ENCODE measurements at places on chromosomes 12 and 14.
A peak's percentile ranks its signal among the peaks of the same experiment; 100 is the strongest.

- no peak for DNase-seq
These were observed 23.2 kb downstream of the CCDC88C start for GRCh38 chr14:91394105-91395081.

GRCh38 chr12:82835217-82835616 lies 148.5 kb downstream of the TMTC2 start:
- no peak for DNase-seq

DNA sequence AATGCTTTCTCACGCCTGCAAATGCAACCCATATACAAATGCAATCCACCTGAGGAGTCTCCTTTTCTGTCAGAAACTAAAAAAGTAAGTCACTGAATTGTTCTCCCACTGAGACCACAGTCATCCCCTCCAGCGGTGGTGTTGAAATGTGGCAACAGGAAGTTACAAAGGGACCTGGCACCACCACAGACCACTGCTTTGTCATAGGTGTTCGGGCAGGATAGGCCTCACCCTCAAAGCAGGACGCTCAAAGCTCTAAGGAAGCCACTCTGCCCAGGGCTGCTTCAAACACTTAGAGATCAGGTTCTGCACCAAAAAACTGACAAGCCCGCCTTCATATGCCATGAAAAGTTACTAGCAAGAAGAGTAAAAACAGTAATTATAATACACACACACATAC lies 11.3 kb downstream of the PHLDA1 start:
- DNase-seq = peak; percentile 75

DNA sequence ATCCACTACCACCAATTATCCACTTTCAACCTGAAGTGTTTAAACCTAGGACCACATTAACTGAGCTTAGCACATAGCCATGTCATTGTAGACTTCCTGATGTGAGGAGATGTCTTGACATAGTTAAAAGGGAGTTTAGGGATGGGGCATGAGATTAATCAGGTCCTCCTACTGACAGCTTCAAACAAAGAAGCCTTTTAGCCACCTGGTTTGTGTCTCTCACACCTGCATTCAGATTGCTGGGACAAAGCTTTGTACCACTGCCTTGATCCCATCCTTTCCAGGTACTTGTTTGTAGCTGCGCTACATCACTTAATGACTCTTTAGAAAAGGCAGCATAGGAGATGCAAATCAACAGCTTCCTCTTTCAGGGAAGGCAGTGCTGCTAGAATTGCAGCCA lies 340.7 kb upstream of the DDHD1 start:
- no peak for DNase-seq

- DNase-seq = no peak
These were observed 57.6 kb downstream of the MDM2 start for GRCh38 chr12:68865399-68866164.

- DNase-seq = no peak
These were observed 552.3 kb downstream of the SLC16A7 start for GRCh38 chr12:60148109-60148508.

DNA sequence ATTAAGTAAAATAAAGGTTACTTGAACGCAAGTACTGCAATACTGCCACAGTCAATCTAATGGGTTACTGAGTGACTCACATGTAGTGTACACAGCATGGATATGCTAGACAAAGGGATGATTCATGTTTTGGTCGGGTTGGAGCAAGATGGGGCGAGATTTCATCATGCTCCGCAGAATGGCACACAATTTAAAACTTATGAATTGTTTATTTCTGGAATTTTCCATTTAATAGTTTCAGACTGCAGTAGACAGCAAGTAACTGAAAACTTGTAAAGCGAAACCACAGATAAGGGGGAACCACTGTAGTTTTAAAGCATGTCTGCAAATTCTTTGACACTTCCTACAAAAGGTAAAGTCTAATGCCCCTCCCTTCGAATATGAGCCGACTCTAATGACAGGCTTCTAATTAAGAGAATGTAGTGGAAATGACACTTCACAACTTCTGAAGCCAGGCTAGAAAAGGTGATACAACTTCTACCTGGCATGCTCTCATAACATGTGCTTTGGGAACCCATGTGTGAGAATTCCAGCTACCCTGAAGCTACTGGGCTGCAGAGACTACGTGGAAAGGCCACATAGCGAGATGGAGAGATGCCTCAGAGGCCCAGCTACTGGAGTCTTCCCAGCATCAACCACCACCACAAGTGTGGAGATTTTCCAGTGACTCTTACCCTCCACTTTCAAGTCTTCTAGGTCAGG lies 13.9 kb upstream of the TCP11L2 start:
- no peak for DNase-seq

GRCh38 chr12:19646599-19646998 lies 207.3 kb downstream of the AEBP2 start:
- no peak for DNase-seq

- no peak for DNase-seq
These were observed 104.3 kb downstream of the FLRT2 start for GRCh38 chr14:85634205-85634604.

- no peak for DNase-seq
These were observed 624 bp downstream of the RIN3 start for GRCh38 chr14:92513966-92514843.

GRCh38 chr12:67498991-67499390 lies 149.6 kb upstream of the DYRK2 start:
- no peak for DNase-seq

DNA sequence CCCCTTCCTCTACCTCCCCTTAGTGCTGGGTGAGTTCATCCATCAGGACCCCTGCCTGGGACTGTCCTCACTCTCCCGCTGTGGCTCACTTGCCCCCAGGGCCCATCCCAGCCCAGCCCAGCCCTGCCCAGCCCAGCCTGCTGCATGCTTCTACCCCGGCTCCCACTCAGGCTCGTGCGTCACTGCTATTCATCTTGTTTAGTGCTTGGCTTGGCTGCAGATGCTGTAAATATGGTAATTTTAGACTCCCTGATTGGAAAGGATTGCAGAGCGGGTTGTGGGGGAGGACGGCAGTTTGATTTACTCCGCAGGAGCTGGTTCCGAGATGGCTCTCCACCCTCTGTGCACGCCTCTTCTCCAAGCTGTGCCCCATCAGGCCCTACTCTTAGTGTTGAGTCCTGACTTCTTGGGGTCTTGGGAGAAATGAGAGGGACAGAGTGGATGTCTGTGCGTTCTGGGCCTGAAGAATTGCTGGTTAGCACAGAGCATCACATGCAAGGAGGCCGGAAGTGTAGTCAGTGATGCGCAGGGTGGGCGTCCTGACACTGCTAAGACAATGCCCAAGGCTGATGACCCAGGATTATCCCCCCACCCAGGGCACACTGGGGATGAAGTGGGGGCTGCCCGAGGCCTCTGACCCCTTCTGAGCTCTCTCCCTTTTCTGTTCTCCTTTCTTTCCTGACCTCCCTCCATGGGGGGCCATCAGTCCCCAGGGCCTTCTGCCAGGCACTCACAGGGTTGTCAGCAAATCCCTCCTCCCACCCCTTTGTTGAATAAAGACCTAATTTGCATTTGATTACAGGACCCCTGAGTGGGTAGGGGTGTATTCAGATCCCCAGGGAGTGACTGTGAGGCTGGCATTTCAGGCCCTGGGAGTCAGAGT lies 244.4 kb downstream of the ZFP36L1 start:
- DNase-seq = no peak

GRCh38 chr12:114638790-114639435 lies 45.1 kb downstream of the TBX3 start:
- no peak for DNase-seq

DNA sequence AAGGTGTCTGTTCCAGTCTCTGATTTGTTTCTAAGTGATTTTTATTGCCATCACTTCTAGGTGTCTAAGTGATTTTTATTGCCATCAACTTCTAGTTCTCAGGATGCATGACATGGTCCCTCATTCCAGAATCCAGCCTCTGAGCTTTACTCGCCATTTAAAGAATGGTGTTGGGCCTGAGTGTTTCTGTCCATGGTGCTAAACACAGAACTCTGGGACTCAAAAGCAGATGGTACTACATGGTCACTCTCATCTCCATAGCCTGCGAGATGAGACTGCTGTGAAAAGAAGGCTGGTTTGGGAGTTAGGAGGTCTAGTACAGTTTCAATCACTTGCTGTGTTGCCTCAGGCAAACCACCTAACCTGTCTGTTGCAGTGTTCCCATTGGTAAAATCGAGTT lies 276.6 kb downstream of the NRXN3 start:
- DNase-seq = no peak

GRCh38 chr14:101069228-101069549 lies 165.7 kb upstream of the RTL1 start:
- no peak for DNase-seq

GRCh38 chr14:71414631-71415403 lies 507.6 kb downstream of the PCNX1 start:
- no peak for DNase-seq

DNA sequence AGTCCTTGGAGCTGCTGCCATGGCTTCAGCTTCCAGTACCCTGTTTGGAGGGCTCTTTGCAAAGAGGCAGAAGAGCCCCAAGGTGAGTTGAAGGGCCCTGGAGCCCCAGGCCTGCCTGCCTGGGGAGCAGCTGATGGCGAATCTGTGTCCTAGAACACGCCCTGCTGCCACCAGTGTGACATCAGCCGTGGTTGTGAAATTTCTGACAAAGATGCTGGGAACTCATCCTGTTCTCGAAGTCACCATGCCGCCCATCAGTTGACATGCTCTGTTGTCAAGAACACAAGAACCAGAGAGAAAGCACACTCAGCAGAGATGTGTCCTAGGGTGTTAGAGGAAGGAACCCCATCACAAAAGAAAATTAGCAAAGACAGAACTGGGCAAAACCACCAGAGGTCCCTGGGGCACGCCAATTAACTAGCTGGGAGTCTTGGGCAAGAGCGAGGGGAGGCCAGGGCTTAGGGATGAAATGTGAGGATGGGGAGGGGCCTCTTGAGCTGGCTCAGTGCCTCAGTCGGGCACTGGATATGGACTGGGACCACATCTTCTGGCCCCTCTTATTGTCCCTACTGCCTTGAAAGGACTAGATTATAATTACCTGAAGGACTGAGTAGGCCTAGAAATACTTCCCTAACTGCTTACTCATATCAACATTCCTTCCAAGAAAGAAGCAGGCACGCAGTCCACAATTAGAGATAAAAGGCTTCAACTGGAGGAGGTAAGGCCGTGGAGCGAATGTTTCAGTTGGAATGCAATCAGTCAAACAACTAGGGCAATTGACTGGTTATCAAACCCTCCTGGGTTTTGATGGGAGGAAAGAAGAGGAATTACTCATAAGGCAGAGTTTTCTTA lies 163.1 kb downstream of the CACNA1C start:
- no peak for DNase-seq

GRCh38 chr14:90523961-90524875 lies 127.4 kb downstream of the CALM1 start:
- no peak for DNase-seq

DNA sequence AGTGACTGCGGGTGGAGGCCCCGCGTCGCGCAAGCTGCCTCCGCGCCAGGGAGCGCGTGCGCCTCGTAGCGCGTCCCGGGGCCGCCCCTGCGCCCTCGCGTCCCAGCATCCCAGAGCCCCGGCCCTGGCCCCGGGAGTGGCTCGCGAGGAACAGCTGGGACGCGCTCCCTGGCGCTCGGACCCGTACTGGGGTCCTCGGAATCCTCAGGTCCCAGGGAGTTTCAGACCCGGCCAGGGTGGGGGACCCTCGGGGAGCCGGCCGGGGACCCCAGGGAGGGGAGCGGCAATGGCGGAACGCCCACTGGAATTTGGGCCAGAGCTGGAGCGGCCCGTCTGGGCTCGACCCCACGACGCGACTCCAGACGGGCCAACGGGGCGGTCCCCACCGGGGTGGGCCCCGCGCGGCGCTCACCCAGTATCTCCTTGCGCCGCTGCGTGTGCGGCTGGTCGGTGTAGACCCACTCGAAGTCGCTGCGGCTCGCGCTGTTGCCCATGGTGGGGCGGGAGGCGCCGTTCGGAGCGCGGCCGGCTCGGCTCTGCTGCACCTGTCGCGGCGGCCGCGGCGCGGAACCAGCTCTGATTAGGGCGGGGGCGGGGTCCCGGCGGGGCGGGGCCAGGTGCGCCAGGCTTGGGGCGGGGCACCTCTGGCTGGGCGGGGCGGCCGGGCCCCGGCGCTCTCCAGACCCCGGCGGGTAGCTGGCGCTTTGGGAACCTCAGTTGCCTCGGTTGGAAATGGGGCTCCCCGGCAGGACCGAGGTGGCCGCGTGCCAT lies at the start of gene DEGS2:
Gene DEGS2 (minus strand): TSS at position 552 of the 771 bp plus-strand sequence. CDS start 58 bp downstream, at position 494.
- peak; percentile 65 for DNase-seq

DNA sequence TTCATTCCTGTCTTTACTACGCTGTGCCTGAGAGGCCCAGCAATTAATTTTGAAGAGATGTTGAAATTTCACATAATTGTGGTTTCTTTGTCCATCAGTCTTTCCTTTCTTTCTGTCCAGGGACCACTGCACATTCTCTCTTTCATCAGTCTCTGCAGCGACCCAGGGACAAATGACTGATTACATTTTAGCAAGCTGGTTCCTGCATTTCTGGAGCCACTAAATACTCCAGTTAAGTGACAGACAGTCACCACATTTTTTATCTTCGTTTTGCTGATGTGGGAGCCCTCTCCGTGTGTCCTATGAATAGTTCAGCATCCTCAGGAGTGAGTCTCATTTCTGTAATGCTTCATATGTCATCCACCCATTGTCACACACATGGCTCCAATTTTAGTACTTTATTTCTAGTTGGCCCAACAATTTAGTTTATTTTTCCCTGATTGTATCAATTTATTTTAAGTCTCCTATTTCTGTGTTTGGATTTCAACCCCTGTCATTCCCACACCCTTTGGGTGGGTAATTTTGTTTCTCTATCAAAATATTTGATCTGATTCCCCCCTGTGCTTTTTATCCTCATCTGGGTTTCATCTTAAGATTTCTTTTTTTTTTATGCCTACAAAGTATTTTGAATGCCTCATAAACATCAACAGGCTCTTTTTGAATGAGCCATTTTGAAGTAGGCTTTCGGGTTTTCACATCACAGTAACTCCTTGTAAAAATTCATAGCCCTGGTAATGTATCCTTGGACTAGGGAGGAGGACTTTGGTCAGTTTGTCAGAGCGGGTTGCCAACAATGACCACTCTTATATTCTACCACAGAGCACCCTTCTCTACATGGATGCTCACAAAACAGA lies 1196.5 kb downstream of the GALC start:
- DNase-seq = no peak

- DNase-seq = peak; percentile 8
These were observed at the start of gene DENND5B for GRCh38 chr12:31590642-31591379. Gene DENND5B, minus strand, starts transcription at chr12:31591136. Its CDS starts 304 bp downstream, at chr12:31590832.

DNA sequence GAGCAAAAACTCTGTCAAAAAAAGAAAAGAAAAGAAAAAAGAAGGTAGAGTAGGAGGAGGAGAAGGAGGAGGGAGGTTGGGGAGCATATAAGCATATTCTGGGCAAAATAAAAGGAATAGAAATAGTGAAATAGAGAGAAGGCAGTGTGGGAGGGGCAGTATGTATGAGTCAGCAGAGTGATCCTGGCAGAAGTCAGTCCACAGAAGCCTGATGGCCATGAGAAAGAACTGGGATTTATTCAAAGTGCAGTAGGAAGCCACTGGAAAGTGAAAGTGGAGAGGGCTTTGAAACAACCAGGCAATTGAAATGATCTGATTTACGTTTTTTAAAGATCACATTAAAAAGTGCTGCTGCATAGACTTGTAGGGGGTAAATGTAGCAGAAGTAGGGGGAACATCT lies 368.6 kb upstream of the USP15 start:
- no peak for DNase-seq

DNA sequence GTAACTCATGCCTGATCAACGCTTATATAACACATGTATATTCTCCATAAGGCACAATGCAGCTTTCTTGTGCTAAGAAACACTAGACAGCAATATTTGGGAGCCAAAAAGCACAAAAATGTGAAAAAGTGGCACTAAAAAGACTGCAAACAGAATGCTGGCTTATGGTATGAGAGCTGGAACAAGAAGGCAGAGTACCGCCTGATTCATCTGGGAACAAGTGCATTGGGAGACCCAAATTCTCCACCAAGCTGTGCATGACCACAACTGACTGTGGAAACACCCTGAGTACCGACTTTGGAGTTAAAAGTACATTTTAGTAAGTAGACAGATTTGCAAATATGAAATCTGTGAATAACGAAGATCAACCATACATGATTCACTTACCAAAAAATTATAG lies 25.1 kb downstream of the E2F7 start:
- no peak for DNase-seq

Data from stimulated activated CD4-positive, alpha-beta T cell treated with anti-CD3 and anti-CD28 coated beads, Interleukin-4, amount 100 ng/mL, for 48 hours (primary cell).